ENCODE measurements at places on chromosomes 2 and 18.

DNA sequence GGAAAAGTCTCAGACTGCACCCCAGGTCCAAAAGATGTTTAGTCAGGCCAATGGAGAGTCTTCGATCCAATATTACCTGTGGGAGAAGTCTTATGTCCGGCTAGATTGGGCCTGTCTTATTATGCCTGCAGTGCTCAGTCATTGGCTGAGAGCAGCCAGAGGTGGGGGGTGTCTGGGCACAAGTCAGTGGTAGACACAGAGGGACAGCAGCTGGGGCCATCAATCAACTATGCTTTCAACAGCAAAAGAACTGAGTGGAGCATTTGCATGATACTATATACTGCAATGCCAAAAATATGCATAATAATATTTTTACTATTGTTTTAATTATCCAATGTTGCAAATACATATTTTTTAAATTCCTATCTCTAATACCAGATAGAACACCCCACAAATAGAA lies 298.6 kb upstream of the CDH20 start:
- no peak for DNase-seq

- DNase-seq: no peak
Measured at GRCh38 chr2:47893771-47894170, 12.5 kb downstream of the FBXO11 start.

DNA sequence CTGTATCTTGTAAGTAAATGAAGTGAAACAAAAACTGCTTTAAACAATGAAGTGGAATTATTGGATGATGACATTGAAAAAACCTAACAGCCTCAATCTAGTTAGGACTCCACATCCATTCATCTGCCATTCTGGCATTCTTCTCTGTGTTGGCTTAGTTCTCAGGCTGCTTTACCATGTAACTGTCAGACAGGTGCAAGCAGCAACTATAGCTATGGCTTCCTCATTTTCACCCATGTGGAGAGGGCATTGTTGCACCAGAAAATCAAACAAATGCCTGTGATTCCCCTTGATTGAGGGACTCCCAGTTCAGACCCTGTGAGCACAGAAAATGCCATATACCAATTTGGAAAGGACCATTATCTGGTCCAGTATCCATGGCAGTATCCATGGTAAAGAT lies 129.5 kb upstream of the NYAP2 start:
- DNase-seq: no peak

DNA sequence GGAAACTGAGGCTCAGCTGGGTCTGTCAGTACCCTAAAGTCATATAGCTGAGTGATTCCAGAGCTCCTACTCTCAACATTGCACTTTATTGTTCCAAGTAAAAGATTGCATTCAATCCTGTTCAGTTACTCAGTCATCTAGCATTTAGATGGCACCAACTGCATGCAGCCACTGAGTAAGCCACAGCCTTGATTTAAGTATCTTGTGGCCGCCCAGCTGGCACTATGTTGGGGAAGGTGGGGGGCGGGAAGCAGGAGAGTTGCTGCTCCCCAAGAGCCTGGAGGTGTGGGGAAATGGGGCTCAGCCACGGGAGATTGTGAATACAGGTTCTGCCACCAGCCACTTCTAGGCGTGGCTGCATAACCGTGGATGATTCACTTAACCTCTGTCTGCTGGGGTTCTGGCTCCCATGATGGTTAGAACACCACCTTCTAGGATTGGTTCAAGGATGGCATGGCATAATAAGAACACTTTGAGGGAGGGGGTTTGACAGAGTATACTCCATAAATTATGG lies 17.1 kb downstream of the ZFP36L2 start:
- DNase-seq: no peak

GRCh38 chr2:127536707-127537541 lies 1.4 kb downstream of the MYO7B start:
- DNase-seq: no peak

DNA sequence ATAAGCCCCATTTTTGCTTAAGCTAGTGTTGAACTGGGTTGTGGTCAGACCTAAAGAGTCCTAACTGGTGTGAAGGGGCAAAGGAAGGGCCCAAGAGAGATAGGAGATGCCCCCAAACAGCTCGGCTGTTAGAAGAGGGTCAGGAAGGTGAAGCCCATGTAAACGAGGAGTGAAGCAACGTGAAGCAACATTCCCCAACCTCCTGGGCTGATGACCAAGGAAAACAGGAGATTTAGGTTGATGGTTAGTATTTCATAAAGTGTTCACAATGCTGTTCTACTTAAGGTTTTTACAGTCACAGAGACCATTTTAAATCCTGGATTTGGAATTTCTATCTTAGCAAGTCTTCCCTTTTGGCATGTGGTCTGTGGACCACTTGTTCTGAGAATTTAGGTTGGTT lies 144.0 kb upstream of the SERPINE2 start:
- no peak for DNase-seq

DNA sequence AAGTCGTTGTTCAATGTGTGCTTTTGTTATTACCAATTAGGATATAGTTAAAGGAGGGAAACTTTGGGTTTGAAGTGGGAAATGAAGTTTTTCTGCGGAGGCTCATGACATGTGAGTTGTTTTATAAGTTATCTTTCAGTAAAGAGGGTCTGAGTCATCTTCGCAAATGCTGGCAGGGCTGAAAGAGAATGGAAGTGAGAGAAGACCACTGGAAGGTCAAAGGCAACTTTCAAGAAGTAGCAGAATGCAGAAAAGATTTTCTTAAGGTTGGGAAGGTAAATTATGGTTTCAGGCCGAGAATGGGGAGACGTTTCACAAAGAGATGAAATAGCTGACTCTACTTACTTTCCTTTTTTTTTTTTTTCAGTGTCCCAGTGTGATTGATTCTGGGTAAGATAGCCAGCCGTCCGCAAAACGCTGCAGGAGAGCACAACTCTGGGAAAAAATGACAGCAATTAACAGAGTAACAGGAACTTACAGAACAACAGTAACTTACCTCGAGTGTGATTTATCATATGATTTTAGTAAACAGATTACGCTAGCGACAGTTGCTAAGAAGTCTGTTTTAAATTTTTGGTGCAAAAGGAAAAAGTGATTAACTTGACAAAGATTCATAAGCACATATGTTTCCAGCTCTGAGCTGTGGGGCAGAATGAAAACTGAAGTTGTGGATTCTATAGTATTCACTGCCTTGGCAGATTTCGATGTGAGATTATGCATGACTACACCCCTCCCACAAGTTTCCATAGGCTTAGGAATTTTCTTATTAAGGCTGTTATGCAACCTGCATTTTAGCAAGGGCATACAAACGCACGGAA lies 46.8 kb upstream of the ACTR3 start:
- no peak for DNase-seq

DNA sequence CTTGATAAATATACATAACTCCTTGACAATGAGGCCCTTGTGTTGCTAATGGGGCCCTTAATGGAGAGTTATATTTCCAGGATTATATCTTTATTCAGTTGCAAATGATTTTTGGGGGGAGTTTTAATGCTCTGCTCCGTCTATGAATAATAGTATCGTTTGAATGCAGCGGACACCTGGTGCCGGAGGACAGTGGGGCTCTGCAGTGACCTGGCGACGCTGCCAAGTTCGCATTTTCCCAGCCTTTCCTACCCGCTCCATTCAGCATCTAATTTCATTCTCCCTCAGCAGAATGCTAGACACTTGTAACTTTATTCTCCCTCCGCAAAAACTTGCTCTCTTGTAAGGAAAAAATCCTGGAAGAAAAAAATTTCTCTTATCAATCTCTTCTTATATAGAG lies 257.6 kb upstream of the SALL3 start:
- no peak for DNase-seq

- peak; percentile 92 for DNase-seq
Measured at GRCh38 chr2:2333076-2333475, 2.0 kb upstream of the MYT1L start.

GRCh38 chr2:46984642-46985476 lies 69.3 kb upstream of the MCFD2 start:
- DNase-seq: no peak

Measured in NCI-H1694 (cell line).